ENCODE measurements at places on chromosomes 1 and 21. TPM values are rescaled to one million over a fixed set of nuclear protein-coding genes. Genes with fewer than 3 reads are reported as not detected.

TRPM2 gene
- total RNA-seq, result not detected

KRTAP19-5 gene
- not detected for total RNA-seq

SHE gene
- total RNA-seq, result 4.3 TPM

NECTIN4 gene
- not detected for total RNA-seq

KRTAP21-2 gene
- not detected for total RNA-seq

HAPLN2 gene
- 2.3 TPM for total RNA-seq

CD53 gene
- not detected for total RNA-seq

TMEM61 gene
- total RNA-seq, result not detected

SH3BGR gene
- 3.6 TPM for total RNA-seq

PRRX1 gene
- 46.5 TPM for total RNA-seq

LCE3D gene
- total RNA-seq, result not detected

RNU1-2 gene
- total RNA-seq, result not detected

SLAMF8 gene
- total RNA-seq, result not detected

LAD1 gene
- total RNA-seq, result not detected

KLHDC9 gene
- 7.6 TPM for total RNA-seq

ZNF672 gene
- total RNA-seq, result 15.2 TPM

C1orf115 gene
- 2.7 TPM for total RNA-seq

ACOT11 gene
- total RNA-seq, result 0.32 TPM

FAM163A gene
- not detected for total RNA-seq

CDK18 gene
- 2.5 TPM for total RNA-seq

SPRR1B gene
- total RNA-seq, result not detected

UBXN11 gene
- 3.6 TPM for total RNA-seq

KCNJ9 gene
- total RNA-seq, result not detected

LRRC38 gene
- total RNA-seq, result not detected

AMY1A gene
- total RNA-seq, result not detected

NBPF6 gene
- total RNA-seq, result not detected

WDR64 gene
- not detected for total RNA-seq

YRDC gene
- total RNA-seq, result 16.1 TPM

SUSD4 gene
- total RNA-seq, result not detected

PTGS2 gene
- total RNA-seq, result 71.5 TPM

DCDC2B gene
- not detected for total RNA-seq

TTC22 gene
- not detected for total RNA-seq

GJA5 gene
- 0.18 TPM for total RNA-seq

LDLRAD1 gene
- total RNA-seq, result not detected

LCE3E gene
- total RNA-seq, result not detected

OXCT2 gene
- total RNA-seq, result 2.4 TPM

AMY1B gene
- not detected for total RNA-seq

S100A12 gene
- total RNA-seq, result not detected

SPATA17 gene
- 0.18 TPM for total RNA-seq

LAMC2 gene
- total RNA-seq, result 4.3 TPM

CELA2B gene
- total RNA-seq, result not detected

BSDC1 gene
- 65.9 TPM for total RNA-seq

FAM3B gene
- total RNA-seq, result not detected

PSEN2 gene
- 13.7 TPM for total RNA-seq

CCSAP gene
- total RNA-seq, result 4.7 TPM

NEGR1 gene
- total RNA-seq, result 7.2 TPM

CIART gene
- total RNA-seq, result 10.2 TPM

TAS1R1 gene
- total RNA-seq, result not detected

SYTL1 gene
- 0.65 TPM for total RNA-seq

MLLT11 gene
- 1.8 TPM for total RNA-seq

C1orf56 gene
- total RNA-seq, result 0.72 TPM

RPE65 gene
- under 0.01 TPM for total RNA-seq

PLA2G2C gene
- not detected for total RNA-seq

EDN2 gene
- total RNA-seq, result 0.81 TPM

NHLH1 gene
- total RNA-seq, result not detected

PDZK1IP1 gene
- total RNA-seq, result 4.4 TPM

CD101 gene
- 0.54 TPM for total RNA-seq
